ENCODE measurements at places on chromosomes 11 and 22. TPM values are rescaled to one million over a fixed set of nuclear protein-coding genes. Genes with fewer than 3 reads are reported as not detected.
A peak's percentile ranks its signal among the peaks of the same experiment; 100 is the strongest.

DNA sequence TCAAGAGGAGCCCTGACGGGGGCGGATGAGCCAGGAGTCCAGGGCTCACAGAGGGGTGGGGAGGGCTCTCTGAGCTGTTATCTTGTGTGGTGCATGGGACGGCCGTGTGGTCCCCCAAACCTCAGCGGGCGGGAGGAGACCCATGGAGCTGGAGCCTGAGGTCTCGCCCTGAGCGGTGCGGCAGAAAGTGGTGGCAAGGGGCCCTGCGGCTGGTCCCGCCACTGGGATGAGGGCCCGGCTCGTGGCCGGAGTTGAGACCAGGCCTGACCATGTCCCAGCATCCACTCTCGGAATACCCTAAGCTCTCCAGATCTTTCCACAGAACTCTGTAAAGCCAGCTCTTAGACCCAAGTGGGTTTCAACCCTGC is 22.6 kb upstream of the TTLL12 start:
- no peak for DNase-seq

DNA sequence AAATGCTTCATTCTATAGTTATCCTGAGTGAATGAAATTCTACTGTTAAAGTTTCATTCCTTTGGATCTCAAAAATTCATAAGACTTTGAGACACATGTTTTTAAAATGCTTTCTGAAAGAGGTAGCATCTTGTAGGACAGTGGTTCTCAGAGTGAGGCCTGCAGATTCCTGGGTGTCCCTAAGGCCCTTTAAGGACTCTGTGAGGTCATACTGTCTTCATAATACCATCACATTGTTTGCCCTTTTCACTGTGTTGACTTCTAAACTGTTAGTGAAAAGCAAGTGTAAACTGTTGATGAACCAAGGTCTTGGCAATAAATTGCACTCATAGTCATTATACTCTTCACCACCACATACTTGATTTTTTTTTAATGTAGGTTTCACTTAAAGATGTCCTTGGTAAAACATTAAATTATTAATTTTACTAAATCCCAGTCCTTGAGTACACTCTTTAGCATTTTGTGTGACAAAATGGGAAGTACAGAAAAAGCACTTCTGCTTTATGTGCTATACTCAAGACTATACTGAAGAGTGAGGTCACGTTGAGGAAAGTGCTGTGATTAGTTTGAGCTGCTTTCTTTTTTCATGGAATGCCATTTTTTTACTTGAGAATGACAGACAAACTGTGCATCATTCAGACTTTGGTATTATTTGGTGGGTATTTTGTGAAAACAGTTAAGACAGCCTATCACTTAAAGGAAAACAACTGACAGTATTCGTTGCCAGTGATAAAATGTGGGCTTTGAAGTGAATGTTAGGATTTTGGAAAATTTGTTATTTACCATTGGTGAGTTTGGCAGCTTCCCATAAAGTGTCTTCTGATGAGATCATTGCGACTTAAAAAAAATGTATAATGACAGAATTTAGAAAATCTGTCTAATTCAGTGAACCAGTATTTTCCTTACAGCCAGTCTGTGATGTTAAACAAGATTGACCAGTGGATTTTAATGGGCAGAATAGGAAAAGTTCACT is 61.1 kb downstream of the SPECC1L start:
- DNase-seq = no peak

- DNase-seq = no peak
Observed at GRCh38 chr22:34645375-34645774, 420.6 kb upstream of the ISX start.

FOXRED2 gene
- 16.6 TPM for total RNA-seq

- no peak for DNase-seq
Observed at GRCh38 chr11:65293909-65294381, 20.7 kb upstream of the CDC42EP2 start.

MS4A2 gene
- total RNA-seq = not detected

DNA sequence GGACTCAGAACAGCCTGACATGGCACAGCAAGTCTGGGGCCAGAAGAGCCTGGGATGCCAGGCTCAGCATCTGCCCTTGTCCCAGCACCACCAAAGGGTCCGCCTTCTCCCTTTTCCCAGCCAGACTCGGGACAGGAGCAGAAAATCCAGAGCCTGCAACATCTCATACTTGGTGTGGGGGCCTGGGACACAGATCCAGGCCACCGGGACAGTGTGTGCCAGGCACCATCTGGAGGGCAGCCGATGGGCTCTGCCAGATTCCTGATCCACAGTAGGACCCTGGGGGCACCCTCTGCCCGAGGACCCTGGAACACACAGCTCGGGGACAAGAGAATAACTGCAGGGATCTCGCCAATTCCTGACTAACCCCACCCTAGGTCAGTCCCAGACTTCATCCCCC is 67.7 kb downstream of the PHF21B start:
- no peak for DNase-seq

MRPL21 gene
- 102 TPM for total RNA-seq

GRCh38 chr22:21734540-21735199 is 924 bp downstream of the YPEL1 start:
- DNase-seq = peak; percentile 25

DNA sequence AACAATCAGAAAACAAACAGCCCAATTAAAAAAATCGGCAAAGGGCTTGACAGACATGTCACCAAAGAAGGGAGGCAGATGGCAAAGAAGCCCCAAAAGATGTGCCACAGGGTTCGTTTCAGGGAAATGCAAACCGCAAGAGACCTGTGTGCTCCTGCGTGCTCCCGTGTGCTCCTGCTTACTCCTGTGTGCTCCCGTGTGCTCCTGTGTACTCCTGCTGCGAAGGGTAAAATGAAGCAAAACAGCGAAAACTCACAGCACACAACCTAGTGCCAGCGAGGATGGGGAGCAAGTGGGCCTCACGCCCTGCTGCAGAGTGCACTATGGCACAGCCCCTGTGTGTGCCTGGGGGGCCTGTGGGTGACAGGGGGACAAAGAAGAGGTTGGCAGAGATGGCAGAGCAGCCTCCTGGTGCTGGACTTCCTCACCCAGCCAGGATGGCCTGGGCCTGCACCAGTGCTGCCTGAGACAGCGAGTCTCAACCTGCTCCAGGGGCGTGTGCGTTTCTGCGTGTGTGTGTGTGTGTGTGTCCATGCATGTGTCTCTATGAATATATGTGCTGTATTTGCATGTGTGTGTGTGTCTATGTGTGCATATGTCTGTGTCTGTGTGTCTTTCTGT is 14.0 kb downstream of the ASCL2 start:
- no peak for DNase-seq

- DNase-seq = no peak
Observed at GRCh38 chr11:20020198-20020597, 140.1 kb downstream of the DBX1 start.

GRCh38 chr22:49765951-49766350 is 61.7 kb downstream of the BRD1 start:
- DNase-seq = no peak

GPR83 gene
- 0.07 TPM for total RNA-seq

DNA sequence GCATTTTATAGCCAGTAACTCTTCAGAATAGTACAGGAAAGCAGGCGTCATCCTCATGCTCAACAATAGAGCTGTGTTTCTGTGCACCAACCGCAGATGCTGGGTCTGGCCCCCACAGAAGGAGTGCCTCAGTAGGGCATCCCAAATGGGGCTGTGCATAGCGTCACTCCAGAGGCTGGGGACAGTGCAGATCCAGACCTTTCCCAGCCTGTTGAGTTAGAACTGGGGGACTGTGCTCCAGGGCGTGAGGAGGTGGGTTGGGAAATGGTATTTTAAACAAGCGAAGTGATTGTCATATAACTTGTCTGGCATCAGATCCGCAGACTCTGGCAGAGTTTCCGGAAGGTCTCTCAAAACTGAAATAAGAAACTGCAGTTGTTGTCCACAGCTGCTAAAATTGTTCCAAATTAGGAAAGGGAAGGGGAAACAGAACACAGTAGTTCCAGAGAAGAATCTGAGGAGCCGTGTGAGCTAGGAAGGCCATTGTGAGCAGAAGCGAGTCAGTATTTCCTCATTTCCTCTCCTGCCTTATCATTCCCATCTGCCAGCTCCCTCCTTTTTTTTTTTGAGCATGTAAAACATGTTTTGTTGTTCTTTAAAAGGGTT is 52.2 kb downstream of the JAM3 start:
- DNase-seq = no peak

- DNase-seq = peak; percentile 76
Observed at GRCh38 chr11:3984896-3985295, 109.7 kb upstream of the RRM1 start.

DNA sequence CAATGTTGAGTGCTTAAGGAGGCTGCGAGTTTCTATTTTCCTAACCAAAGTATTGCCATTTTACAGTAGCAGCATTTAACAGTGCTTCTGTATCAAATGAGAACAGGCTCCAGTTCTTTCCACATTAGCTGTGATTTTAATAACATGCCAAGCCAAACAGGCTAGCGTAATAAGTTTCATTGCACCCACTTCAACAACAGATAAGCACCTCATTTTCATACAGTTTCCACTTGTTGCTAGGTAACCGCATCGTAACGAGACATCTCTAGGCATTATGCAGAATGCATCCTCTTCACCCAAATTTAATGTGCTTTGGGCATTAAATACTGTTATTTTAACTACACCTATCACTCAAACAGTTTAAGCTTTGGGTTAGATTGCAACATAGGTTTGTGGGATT is 79.0 kb downstream of the CADM1 start:
- no peak for DNase-seq

RIBC2 gene
- 6.3 TPM for total RNA-seq

DNA sequence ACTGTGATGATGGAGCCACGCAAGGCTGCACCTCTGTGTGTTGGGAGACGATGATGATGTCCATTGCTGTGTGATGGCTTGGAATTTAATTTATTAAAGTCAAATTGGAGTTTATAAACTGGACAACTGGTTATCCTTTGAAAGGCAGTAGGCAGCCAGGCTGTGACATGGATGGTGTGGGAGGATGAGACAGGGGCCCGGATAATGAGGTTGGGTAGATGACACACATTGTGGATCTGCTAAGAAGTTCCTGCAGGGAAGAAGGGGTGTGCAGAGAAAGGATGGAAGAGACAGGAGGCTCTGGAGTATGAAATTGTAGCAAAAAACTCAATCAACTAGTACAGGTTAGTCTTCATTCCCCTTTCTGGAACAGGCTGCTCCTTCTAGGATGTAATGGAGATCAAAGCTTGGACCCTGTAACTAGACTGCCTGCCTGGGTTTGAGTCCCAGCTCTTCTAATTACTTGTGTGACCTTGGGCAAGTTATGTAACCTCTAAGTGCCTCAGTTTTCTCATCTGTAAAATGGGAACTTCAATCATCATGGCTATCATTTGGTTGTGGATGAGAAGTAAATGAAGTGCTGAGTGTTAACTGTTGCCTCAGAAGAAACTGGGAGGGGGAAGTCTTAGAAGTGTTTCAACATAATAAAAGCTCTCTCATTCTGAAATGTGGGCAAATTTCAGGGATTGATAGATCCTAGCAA is 4.2 kb upstream of the HINFP start:
- DNase-seq = no peak

RPS19BP1 gene
- 68.8 TPM for total RNA-seq

DNA sequence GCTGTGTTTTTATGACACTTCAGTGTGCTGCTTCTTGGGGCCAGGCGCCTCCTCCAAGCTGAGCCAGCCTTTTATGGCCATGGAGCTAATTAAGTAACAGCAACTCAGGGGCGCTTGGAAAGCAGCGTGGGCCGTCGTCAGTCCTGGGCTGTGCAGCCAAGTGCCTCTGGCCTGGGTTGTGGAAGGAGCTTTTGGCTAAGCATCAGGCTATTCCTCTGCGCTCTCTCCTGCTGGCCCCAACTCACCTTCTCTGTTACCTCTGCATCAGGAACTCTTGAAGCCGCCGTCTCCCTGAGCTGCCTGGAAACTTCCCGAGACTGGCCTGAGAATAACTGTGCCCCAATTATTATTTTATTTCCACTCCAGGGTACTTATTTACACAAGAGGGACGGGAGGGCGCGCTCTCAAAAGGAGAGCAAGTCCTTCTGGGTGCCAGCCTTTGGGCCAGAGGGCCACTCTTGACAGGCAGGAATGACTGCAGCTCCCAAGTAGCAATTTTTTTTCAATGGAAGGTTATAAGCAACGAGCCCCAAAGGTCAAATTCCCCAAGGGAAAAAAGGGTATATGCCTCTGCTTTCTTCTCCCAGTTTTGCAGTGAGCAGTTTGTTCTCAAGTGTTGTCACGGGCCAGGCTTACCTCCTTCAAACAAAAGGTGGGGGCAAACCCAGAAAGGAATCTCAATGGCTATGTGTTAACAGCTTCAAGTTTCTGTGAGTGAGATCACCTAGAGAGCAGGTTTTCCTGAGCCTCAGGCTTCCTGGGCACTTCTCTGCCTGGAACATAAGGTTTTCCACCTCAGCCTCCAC is 38.5 kb upstream of the NAV2 start:
- DNase-seq = no peak

DNA sequence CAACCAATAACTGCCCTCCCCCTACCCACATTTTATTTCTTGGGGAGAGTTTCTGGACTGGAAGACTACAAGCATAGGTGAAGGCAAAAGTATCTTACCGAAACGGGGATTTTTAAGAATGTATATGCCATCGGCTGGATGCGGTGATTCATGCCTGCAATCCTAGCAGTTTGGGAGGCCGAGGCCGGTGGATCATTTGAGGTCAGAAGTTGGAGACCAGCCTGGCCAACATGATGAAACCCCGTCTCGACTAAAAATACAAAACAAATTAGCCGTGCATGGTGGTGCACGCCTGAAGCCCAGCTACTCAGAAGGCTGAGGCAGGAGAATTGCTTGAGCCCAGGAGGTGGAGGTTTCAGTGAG is 20.8 kb upstream of the SLN start:
- no peak for DNase-seq

GRCh38 chr11:44727373-44728287 is 868 bp downstream of the TSPAN18 start:
- DNase-seq = peak; percentile 87

DNA sequence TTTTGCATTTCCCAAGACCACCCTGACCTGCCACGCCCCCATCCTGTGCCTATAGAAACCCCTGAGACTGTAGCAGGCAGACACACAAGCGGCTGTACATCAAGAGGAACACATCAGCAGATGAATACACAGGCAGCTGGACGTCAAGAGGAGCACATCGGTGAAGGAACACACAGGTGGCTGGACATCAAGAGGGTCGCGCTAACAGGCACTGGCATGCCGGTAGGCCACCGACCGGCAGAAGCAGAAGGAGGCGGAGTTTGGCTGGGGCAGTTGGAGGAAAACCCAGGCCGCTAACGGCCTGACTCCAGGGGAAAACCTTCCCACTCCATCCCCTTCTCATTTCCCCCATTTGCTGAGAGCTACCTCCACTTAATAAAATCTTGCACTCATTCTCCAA is 5.4 kb upstream of the IPO7 start:
- no peak for DNase-seq

ABCG4 gene
- not detected for total RNA-seq

IL18 gene
- not detected for total RNA-seq

GRCh38 chr11:107196732-107197131 is 178.5 kb upstream of the GUCY1A2 start:
- DNase-seq = no peak

Data from activated CD4-positive, alpha-beta T cell treated with anti-CD3 and anti-CD28 coated beads for 36 hours (primary cell).